ENCODE measurements at places on chromosomes 16 and 17.

DNA sequence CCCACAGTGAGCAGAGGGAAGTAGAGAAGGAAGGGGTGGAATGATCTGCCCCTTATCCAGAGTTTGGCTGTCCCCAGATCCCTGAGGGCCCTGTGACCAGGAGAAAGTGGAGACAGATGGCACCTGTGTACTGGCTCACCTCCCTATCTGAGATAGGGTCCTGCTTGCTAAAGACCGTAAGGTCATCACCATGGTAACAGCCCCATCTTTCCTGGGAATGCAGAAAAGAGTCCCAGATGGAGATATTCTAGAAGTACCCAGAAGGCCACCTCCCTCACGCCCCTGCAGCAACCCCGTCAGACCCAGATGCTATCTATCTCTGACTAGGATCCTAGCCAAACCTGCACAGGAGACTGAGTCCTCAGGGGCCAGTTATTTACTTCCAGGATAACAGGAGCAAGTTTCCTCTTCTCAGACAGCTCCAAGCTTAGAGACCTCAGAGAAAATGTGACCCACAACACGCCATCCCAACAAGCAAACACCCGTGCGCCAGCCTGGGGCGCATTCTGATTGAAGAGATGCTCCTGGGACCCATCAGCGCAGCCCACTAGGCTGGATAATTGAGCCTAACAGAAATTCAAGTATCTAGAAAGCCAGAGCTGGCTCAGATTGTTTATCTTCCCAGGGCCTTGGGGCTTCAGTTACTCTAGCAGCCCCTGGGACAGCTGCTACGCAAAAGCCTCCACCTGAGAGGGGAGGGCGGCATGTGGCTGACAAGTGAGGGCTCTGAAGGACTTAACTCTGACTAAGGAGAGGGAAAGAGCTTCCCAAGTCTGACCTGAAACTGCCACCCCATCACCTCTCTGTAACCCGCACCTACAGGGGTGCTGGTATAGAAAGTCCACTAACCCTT lies 1.9 kb downstream of the ORMDL3 start:
- DNase-seq = no peak

- DNase-seq = no peak
These were observed 4.9 kb downstream of the FASN start for GRCh38 chr17:82092995-82093751.

DNA sequence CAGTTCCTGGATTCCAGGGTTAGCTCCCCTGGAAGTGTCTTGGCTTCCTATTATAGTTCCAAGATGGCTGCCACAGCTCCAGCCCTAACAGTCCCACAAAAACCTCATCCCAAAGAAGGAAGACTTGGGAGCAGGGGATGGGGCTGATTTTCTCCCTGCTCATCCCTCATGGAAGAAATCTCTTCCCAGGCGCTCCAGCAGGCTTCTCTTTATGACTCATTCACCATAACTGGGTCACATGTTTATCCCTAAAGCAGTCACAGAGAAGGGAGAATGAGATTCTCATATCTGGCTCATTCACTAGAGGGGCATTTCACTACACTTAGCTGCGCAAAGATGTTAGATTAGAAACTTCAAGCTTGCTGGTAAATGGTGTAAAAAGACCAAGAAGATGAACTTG lies 206.5 kb upstream of the IRX3 start:
- no peak for DNase-seq

GRCh38 chr17:81390873-81391255 lies 4.4 kb upstream of the BAHCC1 start:
- DNase-seq = no peak

DNA sequence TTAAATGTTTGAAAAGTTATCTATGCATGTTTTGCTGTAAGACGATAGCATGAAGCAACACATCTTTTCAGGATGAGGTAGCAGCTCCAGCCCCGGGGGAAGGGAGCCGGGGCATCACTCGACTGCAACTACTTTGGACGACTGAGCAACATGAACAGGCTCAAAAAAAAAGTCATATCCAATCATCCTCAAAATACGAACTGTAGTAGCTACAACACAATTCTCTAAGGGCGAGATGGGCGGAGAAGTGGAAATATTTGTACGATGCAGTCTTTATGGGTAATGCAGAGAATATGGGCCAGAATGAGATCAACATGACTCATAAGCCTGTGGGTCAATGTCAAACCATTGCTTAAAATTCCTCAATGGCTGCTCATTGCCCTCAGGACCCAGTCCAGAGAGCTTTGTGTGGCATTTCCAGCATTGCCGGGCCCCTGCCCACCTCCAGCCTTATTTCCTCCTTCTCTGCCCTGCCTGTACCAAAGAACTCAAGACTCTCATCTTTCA lies 17.7 kb upstream of the SMURF2 start:
- no peak for DNase-seq

- no peak for DNase-seq
These were observed 9.1 kb downstream of the CEP20 start for GRCh38 chr16:15879255-15879811.

GRCh38 chr16:77705351-77705750 lies 17.0 kb upstream of the NUDT7 start:
- DNase-seq = no peak

DNA sequence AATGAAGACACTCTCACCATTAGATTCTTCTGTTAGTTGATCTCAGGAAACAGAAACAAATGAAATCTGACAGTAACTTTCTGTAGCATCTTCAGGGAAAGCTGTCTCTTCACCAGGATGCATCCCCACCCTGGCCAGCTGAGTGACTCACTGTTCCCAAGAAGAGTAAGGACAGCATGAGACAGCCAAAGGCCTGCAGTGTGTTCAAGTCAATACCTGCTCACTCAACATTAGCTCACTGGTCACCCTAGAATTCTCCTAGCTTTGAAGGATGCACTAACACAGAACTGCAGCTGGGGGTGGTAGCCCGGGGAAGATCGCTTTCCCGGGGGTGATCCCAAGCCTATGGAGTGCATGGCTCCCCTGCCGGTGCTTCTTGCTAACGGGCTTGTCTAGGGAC lies 28.2 kb upstream of the CLEC18B start:
- no peak for DNase-seq

Data from activated T-helper 9 cell treated with anti-CD3 and anti-CD28 coated beads, Interleukin-2, amount 50 U/mL, for 16 hours (primary cell).